ENCODE measurements at places on chromosomes 13 and 19.

DNA sequence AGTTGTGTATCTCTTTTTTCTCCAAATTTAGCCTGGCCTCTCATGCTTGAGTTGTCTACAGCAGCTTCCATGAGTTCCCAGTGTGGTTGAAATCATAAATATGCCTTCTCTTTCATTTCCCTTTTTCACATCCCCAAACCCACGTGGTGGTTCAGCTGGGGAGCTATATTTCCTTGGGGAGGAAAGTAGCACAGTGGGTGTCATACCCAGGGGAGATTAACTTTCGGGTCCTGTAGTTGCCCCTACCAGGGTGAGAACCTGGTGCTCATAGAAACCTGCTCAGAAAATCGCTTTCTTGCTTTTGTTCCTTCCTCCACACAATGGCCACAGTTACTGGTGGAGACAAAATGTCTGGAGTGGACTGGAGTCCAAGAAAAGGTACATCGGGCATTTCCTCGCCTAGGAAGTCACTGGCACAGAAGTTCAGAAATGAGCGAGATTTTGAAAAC lies 7.0 kb upstream of the LILRA4 start:
- DNase-seq = no peak

DNA sequence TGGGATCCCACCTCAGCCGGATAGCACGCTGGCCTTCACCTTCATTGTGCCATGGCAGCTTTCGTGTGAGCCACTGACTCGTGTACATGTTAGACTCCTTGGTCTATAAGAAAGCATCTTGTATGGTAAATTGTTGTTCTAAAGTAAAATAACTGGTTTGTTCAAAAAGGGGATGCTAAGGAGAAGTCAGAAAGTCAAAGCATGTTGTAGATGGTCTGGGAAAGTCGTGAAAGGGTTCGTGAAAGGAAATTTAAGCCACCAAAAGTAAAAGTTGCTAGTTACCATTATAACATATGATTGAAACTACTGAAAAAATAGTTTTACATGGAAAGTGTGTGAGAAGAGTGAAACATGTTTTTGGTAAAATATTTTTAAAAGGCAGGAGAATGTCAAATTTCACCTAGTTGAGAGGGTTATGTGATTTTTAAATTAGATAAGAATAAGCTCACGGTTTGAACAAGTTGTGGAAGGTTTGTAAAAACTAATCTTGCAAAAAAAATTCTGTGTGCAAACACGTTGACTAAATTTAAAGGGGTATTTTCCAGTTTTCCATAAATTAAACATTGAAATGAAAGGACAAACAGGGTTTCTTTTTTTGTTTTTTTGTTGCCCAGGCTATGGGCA lies 23.4 kb downstream of the DPRX start:
- no peak for DNase-seq

- DNase-seq = no peak
These were observed 833.9 kb downstream of the SLITRK1 start for GRCh38 chr13:83048419-83048818.

GRCh38 chr19:5078182-5078581 lies 109.3 kb downstream of the KDM4B start:
- DNase-seq = no peak

DNA sequence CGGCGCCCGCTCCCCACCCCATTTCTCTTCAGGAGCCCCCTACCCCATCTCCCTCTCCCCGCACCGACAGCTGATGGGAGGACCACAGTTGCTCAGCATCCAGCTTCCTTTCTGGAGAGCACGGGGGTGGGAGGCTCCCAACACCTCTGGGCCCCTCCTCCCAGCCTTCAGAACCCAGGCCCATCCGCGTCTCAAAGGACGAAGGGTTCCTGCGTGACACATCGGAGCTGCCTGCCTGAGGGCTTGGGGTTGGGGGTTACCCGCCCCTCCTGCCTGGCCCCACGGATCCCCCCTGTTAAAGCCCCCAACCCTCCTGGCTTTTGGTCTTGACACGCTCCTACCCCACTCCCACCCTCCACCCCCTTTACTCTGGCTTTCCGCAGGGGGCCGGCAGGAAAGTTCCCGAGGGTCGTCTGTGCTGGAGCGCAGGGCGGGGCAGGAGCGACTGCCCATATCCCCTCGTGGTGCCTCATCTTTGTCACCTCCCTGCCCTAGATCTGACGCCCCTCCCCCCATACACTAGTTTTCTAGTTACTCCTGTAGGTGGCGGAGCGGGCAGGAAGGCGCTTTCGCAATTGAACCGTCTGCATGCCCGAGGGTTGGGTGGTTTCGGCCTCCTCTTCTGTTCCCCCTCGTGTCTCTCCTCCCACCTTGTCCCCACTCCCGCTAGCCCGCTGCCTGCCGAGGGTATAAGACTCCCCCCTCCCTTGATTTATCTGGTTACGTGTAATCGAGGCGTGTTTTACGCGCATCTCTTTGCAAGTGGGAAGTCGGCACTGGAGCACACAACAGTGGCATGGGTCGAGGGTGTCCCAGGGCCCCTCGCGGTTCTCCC lies 924 bp downstream of the TRAPPC5 start:
- peak; percentile 74 for DNase-seq

GRCh38 chr19:7746903-7747884 lies at the start of gene CD209:
Gene CD209, minus strand, starts transcription at chr19:7747534. Its CDS starts 23 bp downstream, at chr19:7747511.
- no peak for DNase-seq

DNA sequence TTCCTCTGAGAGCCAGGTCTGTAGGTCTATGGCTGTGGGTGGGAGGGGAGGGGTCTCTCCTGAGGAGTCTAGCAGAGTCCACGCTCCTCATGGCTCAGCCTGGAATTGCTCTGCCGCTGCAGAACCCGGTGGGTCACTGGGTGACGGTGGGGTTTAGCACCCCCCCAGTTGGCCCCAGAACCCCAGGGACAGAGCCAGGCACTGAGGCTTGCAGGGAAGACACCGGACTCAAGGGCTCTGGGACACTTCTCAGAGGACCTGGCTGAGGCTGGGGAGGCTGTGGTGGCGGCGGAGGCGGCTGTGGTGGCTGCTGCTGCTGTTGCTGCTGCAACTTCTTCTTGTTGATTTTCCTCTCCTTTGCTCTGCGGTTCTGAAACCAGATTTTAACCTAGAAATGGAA lies 6.1 kb downstream of the CDX2 start:
- no peak for DNase-seq

- no peak for DNase-seq
These were observed 4.1 kb downstream of the C1QTNF9 start for GRCh38 chr13:24313439-24313838.

DNA sequence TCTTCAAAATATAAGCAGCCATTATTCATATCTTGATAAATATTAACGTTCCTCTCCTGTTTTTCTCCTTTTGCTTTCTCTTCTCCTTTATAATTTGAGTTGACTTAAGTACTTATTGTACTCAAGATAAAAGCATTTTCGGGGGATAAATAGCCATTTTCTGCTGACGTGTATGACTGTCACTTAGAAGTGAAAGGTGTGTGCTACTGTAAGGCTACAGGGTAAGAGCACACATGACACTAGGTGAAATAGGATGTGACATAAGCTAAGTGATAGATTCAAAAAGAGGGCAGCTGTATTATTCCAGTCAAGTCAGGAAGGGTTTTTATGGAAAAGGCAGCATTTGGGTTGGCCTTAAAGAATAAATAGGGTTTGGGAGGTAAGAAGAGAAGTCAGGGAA lies 128.5 kb downstream of the GPC6 start:
- no peak for DNase-seq

- no peak for DNase-seq
These were observed 321.9 kb downstream of the FOXO1 start for GRCh38 chr13:40344270-40345148.

DNA sequence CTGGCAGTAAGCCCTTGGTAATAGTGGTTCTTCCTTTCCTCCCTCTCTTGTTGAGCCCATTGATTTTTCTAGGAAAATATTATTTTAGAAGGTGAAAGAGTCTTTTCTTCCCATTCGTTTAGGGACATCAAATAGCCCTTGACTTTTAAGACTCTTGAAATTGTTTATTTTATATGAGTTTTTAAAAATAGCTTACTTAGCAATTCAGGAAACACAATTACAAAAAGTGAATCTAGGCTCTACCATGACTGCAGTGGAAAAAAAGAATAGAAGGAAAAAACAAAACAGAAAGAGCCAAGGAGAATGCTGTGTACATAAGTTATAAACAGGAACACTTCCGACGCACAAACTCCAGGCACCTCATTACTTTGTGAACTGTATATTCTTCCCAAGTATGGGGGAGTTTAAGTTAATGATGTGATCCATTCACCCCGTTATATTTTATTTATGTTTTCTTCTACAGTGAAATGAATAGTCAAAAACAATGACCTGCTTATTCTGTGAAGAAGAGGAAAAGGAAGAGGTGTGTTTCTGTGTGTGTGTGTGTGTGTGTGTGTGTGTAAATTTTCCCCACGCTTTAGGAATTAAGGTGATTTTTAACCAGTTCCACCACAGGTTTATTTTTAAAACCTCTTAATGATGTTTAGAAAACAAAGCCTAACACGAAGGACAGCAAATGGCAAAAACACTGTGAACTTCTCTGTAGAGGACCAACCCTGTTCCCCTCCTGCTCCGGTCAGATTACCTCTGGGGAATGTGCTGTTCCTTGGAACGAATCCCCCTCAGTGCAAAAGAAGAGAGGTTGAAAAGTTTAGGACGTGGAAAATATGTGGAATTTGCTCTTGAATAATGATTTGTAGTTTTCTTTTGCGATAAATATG lies 266.3 kb downstream of the KLF5 start:
- DNase-seq = no peak

GRCh38 chr13:99265821-99266426 lies 7.7 kb upstream of the GPR18 start:
- DNase-seq = no peak

GRCh38 chr19:2342656-2343288 lies 14.3 kb downstream of the SPPL2B start:
- DNase-seq = no peak

DNA sequence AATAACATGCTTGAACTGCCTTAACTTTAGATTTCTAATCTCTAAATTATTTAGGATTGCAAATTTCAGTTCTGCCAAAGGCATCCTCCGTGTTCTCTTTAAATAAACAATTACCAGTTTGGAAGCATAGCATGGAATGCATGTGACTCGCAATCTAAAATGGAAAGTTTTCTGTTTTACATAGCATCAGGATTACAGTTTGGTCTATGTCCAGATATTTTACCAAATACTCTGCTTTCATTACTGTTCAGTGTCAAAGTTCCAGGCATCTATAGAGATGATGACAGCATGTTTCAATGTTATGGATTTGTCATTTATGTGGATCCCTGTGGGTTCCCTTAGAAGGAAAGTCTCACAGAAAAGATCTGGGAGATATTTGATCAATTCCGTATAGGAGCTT lies 16.8 kb downstream of the FLT1 start:
- DNase-seq = no peak

DNA sequence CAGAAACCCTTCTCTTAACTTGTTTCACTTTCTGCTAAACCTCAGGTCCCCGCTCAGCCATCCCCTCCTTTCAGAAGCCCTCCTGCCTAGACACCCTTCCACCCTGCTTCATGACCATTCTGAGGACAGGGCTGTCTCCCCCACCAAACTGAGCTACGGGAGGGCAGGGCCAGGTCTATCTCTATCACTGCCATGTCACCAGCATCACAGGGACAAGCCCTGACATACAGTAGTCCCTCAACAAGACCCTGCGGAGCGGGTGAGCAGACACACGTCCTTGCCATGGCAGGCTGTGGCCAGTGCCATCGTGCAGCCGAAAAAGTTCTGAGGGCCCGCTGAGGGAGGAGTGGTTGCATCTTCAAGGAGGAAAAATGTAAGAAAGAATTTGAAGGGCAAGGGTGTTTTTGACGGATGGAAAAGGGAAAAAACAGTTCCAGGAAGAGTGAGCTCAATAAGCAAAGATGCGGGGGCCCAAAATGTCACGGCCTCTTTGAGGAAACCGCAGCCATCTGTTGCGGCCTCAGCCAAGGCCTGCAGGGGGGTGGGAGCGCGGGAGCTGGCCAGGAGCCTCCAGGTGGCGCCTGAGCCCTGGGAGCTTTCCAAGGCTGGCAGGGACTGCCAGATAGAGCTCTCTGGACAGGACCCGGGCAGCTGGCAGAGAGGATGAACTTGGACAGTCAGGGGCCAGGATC lies 8.1 kb downstream of the PTGIR start:
- DNase-seq = no peak

DNA sequence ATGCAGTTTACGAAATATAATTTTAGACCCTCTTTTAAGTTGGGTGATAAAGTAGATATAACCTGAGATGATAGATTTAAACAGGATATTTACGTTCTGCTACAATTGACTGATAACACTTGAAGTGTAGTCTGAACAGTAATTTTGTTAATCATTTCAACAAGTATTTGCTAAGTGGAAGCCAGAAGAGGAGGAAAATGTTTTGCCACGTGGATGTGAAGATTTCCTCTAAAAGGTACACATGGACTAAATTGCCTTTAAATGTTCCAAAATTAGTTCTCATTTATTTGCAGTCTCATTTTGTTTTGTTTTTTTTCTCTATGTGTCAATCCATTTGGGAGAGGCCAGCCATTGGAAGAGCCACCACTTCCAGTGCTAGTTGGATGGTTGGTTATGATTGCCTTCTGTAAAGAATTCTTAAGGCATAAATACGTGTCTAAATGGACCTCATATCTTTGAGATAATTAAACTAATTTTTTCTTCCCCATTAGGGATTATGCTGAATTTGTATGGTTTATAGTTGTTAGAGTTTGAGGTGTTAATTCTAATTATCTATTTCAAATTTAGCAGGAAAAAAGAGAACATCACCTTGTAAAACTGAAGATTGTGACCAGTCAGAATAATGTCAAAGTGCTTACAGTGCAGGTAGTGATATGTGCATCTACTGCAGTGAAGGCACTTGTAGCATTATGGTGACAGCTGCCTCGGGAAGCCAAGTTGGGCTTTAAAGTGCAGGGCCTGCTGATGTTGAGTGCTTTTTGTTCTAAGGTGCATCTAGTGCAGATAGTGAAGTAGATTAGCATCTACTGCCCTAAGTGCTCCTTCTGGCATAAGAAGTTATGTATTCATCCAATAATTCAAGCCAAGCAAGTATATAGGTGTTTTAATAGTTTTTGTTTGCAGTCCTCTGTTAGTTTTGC lies 2.8 kb downstream of the MIR17HG start:
- DNase-seq = no peak

- DNase-seq = no peak
These were observed 427.2 kb downstream of the COG6 start for GRCh38 chr13:40082639-40083038.

- no peak for DNase-seq
These were observed 162.3 kb upstream of the SERP2 start for GRCh38 chr13:44211286-44211685.

DNA sequence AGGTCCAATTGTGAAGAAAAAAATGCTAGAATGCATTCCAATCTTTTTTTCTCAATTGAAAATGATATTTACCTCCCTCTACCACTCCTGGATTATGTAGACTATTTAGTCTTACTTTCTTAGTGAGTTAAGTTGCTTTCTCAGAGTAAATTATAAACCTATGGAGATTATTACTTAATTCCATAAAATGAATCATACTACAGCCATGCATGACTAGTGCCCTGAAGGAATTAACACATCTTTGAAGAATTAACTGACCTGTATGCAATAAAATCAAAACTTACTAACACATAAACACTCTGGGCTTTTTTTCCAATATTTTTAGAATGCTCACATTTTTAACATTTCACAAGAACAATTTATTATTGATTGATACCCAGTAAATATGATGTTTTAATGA lies 379.4 kb upstream of the DACH1 start:
- DNase-seq = no peak
